ENCODE measurements at places on chromosomes 7 and 10.

- DNase-seq: no peak
Measured at GRCh38 chr10:34406463-34407323, 408.4 kb downstream of the PARD3 start.

DNA sequence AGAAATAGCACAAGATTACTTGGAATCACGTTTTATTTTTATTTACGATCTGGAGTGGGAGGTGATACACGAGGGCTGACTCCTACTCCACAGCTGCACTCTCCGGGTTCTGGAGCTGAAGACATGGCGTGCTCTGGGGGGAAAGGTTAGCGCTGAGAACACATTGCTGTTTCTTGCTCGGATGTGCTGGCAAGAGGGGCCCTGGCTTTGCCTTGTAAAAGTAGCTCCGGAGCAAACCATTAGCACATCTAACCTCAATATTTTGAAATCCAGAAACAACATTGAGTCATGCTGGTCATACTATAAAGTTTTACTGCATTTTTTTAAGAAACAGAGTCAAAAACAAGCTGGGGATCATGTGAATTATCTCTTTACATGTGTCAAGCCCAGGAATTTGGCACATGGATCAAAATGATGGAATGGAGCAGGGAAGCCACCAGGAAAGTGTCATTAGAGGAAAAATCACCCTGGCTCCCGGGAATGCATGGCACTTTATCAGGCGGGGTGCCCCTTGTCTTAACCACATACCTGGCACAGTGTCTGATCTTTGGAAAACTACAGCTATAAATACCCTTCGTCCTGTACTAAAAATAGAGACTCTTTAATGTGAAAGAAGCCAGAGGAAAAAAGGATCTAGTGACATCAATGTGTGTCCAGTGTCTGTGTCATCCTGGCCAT is 31.6 kb upstream of the LYZL1 start:
- no peak for DNase-seq

DNA sequence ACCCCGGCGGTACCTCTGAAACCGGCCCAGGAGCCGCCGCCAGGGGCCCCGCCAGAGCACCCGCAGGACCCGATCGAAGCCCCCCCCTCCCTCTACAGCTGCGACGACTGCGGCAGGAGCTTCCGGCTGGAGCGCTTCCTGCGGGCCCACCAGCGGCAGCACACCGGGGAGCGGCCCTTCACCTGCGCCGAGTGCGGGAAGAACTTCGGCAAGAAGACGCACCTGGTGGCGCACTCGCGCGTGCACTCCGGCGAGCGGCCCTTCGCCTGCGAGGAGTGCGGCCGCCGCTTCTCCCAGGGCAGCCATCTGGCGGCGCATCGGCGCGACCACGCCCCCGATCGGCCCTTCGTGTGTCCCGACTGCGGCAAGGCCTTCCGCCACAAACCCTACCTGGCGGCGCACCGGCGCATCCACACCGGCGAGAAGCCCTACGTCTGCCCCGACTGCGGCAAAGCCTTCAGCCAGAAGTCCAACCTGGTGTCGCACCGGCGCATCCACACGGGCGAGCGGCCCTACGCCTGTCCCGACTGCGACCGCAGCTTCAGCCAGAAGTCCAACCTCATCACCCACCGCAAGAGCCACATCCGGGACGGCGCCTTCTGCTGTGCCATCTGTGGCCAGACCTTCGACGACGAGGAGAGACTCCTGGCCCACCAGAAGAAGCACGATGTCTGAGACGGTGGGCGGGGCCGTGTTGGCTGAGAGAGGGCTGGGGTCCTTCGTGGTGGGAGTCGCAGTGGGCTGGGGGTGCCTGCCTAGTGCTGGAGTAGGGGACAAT is 3.8 kb downstream of the REPIN1 start:
- DNase-seq: no peak

DNA sequence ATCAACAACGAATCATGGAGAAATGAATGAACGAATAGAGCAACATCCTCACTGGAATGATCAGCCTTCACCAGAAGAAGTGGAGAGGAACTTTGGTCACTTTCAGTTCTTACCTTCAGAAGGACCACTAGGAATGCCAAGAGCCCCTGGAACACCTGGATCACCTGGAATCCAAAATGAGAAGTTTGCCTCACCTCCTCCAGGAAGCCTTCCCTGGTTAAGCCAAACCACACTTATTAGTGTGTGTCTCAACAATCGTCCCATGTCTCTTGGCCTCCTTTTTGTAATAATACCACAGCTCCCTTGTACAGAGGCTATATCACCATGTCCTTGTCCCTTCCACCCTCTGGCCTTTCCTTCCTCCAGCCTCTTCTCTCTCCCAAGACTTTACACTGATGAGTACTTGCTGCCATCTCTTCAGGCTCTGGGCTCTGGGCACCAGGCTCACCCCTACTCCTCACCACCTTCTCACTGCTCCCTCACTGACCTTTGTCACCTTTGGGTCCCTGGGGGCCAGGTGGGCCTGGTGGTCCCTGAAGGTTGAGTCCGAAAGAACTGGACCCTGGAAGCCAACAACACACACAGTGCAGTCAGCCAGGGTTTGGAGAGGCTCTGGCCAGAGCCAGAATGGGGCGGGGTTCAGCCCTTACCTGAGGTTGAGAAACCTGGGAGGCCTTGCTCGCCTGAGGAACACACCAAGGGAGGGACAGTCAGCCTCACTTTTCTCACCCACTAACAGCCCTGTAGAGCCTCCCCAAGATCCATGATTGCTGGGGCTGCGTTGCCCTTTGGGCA is 46.5 kb downstream of the COL17A1 start:
- no peak for DNase-seq

- DNase-seq: no peak
Measured at GRCh38 chr7:121262221-121262620, 66.6 kb upstream of the WNT16 start.

GRCh38 chr7:140242057-140243031 is 65.6 kb upstream of the KDM7A start:
- no peak for DNase-seq

- no peak for DNase-seq
Measured at GRCh38 chr7:15561835-15562234, at the start of gene AGMO. Gene AGMO (minus strand): TSS chr7:15562015.

Measured in stimulated activated CD4-positive, alpha-beta T cell treated with anti-CD3 and anti-CD28 coated beads, Interleukin-15, amount 100 ng/mL, for 1 hour (primary cell).